CD4-positive, alpha-beta T cell treated with Interleukin-12 subunit alpha and Interleukin-12 subunit beta, for 1 hour (primary cell): ENCODE measurements at places on chromosomes 5 and 9.
A peak's percentile ranks its signal among the peaks of the same experiment; 100 is the strongest.

DNA sequence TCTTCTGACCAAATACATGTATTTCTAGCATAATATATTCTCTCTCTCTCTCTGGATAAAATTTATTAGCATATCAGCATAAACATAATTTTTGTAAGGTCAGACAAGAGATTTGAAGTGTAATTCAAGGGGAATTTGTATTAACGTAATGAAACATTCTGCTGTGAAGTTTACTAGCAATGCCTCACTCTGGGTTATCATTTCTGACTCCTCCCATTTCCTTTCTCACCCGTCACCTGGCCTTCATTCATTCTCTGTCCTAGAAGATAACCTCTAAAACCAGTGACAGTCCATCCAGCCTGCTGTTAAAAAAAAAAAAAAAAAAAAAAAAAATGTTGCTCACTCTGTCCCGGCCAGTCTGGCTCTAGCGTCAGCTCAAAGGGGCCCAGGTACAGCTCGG is 27.1 kb downstream of the GRAMD2B start:
- DNase-seq = peak; percentile 58

DNA sequence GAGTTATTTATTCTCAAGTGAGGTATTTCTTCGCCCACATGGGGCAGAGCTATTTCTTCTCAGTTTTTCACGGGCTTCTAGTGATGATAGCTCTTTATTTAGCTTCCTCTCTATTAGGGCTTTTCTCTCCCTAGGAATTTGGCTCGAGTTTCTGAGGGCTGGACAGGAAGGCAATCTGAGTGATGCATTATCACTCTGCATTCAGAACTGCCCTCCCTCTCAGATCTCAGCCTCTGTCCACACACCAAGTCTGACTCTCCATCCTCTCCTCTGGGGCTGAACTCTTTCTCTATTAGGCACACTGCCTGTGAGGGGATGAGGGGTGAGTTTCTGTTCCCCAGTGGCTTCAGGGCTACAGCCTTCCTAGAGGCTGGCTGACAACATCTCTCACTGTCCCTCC is 14.9 kb upstream of the SCAMP1 start:
- DNase-seq = no peak

GRCh38 chr5:149493316-149493715 is 57.9 kb downstream of the CSNK1A1 start:
- no peak for DNase-seq

GRCh38 chr9:83444110-83444509 is 94.1 kb downstream of the FRMD3 start:
- DNase-seq = no peak

DNA sequence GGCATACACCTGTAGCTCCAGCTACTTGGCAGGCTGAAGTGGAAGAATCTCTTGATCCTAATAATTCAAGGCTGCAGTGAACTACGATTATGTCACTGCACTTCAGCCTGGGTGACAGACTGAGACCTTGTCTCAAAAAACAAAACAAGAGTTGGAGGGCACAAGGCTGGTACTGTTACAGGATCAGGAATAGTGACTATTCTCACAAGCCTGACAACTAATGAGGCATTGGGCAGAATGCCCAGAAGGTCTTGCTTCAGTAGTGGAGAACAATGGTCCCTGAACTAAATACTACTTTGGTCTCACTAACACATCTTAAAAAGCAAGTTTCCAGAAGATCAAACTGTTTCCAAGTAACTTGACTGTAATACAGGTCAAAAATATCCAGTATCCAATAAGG is 182.9 kb upstream of the RFX3 start:
- DNase-seq = no peak
